ENCODE measurements at places on chromosomes 5 and 9.

- peak; percentile 13 for DNase-seq
These were observed 40.0 kb downstream of the NIM1K start for GRCh38 chr5:43231977-43232376.

GRCh38 chr5:107466233-107466769 is 204.4 kb downstream of the EFNA5 start:
- DNase-seq = no peak

DNA sequence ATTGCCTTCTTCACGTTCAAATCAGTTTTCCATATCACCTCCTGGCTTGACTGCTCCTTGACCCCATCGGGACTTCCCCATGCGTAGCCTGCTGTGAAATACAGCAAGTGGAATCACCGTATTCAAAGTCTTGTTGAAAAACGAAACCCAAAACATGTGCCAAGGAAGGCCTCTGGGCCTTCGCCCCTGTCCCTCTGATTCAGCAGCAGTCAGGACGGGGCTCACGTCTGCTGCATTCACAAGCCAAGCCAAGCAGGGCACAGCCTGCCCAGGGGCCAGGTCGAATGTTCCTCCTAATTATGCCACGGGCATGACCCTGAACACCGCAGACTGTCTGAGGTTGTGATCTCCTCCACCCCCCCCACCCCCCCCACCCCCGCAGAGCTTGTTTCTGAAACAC is 960 bp upstream of the CTNND2 start:
- DNase-seq = no peak

DNA sequence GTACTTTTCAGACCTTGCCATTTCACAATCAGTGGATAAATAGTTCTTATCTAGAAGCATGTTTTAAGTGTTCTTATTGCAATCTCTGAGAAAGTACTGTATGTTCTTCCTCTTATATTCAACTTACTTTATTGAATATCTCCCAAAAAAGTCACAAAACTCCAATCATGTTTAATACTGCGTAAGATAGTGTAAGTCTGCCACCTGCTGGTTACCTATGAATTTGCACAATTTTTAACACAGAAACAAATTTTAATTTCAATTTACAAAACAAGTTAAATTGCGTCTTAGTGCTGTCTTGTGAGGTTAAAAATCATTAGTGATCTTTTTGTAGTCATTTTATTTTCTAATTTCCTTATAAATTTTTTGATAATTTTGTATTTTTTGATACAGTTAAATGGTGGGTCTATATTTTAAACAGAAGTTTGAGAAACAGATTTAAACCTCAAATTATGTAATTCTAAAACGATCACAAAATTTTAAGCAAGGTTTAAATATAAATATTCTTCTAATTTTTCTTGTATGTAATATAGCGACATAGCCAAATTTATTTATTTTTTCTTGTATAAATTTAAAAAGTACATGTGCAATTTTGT is 115.8 kb downstream of the EMB start:
- DNase-seq = peak; percentile 68

DNA sequence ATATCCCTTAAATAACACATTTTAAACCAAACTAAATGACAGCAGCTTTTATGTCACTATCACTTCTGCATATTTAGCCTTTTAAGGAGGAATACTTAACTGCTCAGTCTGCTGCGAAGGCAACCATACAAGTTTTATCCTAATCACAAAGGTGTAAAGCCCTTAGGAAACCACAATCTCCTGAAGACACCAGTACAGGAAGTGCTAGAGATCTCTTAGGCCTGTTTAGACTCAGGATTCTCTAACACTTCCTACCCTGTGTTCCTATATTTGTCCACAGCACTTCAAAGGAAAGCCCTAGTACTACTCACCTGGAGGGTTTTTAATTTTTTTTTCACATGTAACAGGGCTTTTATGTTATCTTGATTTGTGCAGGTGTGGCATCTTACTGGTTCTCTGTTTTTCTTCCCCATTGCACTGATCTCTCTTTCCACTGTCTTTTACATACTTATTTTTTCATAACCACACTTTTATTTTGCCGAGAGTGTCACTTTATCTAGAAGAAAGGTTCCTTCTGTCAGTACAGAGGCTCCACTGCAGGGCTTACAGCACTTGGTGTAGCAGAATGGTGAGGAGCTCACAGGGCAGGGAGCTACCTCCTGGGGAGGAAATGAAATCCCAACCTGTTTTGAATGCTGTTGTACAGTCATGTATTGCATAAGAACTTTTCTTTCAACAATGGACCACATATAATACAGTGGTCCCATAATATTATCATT is 1060.6 kb upstream of the ACO1 start:
- DNase-seq = peak; percentile 49

GRCh38 chr9:87497604-87498045 is at the start of gene DAPK1:
Gene DAPK1, plus strand, starts transcription at chr9:87497867. Its CDS starts 1,211 bp downstream, at chr9:87499078.
- no peak for DNase-seq

- no peak for DNase-seq
These were observed 104.6 kb downstream of the CACNA1B start for GRCh38 chr9:137982200-137982599.

DNA sequence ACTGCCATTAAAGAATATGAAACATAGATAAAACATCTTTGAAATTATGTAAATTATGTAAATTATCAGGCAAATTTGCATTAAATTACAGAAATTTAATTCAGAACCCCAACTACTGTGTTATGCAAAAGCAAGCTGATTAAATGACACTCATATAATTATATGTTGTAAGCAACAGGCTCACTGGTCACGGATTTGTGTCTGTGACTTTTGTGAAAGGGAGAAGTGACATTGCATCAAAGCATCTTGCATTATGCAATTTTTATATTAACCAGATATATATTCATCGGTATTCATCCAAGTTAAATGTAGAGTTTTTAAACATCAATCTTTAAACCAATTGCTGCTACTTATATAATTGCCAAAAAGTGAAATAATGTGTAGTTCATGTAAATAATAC is 13.0 kb upstream of the GLIPR2 start:
- DNase-seq = no peak

DNA sequence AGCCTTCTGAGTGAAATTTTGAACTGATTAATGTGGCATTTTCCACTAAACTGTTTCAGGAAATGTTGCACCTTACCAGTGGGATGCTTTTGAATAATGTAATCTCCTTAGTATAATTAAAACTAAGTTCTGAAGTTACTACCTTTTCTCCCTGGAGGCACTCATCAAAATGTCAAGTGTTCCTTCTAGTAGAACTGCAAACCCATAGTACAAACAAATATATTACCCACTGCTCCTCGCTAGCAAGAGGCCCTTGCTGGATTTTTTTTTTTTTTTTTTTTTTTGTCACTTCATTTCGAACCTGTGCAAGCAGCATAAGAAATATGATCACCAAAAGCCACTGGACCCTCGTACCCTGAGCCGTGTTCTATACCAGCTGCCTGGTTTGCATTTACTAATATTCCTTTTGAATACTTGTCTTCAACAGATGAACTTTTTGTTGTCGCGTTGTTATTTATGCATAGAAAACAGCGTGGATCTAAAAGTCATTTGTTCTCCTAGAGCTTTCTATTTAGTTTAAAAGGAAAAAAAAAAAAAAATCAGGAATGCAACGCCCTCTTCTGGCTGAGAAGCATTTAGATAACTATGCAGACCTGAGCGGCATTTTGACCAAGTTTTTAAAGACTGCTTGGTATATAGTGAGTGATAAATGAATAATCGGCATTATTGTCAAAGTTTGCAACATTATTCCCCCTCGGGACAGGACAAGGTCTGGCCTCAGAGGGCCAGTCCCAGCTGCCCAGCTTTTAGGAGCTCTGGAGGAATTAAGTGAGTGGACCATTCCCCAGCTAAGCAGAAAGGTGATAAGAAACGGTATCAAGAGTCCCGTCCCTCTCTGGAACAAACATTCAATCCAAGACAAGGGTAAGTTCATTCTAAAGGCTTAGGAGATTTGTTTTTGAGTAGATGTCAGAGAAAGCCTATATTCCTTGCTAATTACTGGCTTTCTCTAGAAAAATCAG is 162.5 kb upstream of the KIF2A start:
- peak; percentile 6 for DNase-seq

GRCh38 chr5:110477911-110478310 is 248.6 kb downstream of the TMEM232 start:
- DNase-seq = no peak

DNA sequence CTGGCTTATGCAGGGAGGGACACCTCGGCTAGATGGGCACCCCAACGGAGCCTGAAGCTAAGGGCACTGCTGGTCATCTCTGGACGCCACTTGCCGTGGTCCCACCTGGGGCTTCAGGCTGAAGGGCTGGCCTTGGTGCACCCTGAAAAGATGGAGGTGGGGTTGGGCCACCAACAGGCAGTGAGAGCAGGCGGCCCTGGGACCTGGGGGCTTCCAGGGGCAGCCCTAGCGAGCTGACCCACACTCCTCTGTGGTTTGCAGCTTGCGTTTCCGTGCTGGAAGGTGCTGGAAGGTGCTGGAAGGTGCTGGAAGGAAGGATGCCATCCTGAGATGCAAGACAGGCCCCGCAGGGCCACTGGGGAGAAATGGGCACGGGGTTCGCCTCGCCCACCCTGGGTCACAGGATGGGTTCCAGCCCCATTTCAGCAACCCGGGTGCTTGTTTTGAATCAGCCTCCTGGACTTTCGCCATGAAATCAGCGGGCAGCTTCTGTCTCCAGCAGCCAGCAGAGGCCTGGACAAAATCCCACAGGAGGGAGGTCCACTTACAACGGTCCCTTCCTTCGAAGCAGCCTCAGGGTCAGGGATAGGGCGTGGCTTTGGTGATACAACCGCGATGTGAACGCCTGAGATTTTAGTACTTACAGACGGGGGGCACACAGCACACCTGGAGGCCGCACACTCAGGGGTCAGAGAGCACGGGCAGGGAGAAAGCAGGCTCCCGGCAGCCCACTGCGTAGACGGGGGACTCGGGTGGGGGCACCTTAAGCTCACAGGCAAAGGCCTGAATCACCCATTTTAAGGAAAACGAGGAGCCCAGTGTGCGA is 303.1 kb upstream of the IRX4 start:
- no peak for DNase-seq

DNA sequence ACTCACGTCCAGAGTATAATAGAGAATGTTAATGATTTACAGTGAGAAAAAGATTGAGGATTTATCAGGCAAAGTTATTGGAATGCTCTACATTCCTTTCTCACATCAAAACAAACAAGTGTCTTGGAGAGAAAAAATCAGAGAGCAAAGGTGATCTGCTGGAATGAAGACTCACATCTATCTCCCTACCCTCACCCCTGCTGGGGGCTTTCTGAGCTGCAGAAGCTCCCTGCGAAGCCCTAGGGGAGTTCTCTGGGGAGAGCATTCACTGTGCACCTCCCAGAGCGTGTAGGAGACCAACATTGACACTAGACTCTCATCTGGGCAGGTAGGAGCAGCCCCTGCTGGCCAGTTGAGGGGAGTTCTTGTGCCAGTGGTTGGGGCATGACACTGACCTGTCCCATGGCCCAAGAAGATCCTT is 76.6 kb upstream of the ADAMTS16 start:
- DNase-seq = no peak

DNA sequence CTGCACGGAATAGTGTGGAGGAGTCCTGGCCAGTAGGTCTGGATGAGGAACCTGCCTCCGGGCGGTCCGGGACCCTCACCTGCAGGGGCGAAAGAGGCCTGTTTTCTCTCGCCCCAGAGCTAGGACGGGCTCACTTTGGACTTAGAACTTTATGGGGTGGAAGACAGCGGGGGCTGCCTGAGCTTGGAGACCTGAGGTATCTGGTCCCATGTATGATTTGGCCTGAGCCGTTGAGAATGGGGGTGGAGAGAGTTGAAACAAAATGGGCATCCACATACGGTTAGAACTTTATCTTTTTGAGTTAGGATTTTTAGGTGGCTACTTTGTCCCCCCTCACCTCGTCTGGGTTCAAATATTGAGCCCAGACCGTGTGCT is 681 bp upstream of the ETF1 start:
- no peak for DNase-seq

DNA sequence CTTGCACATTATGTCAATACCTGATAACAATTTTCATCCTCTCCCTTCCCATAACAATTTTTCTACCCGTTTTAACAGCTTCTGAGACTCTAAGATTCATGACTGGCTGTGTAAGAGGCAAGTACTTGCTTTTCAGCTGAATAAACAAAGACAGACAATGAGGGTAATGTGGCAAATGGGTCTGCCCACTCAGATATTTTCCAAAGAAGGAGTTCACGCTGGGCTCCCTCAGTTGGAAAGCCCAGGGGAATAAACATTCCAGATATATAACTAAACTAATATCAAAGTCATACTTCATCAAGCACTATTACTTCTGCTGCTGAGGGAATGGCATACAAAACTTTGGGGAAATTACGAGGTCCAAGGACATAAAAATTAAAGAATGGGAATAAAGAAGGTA is 24.4 kb downstream of the MEGF9 start:
- DNase-seq = no peak

- no peak for DNase-seq
These were observed 94.0 kb downstream of the PHF2 start for GRCh38 chr9:93670208-93671019.

DNA sequence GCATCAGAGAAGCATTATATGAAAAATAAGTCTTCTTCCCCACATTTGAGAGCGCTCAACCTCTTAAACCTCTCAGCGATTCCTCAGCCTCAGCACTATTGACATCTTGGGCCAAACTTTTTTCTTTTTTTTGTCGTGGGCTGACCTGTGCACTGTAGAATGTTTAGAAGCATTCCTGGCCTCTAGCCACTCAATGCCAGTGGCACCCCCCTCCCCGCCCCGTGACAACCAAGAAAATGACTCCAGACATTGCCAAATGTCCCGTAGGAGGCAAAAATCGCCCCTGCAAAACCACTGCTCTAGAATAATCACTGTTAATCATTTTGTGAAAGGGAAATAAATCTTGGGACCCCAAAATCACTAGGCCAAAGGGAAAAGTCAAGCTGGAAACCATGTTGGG is 129.1 kb upstream of the BOD1 start:
- DNase-seq = no peak

DNA sequence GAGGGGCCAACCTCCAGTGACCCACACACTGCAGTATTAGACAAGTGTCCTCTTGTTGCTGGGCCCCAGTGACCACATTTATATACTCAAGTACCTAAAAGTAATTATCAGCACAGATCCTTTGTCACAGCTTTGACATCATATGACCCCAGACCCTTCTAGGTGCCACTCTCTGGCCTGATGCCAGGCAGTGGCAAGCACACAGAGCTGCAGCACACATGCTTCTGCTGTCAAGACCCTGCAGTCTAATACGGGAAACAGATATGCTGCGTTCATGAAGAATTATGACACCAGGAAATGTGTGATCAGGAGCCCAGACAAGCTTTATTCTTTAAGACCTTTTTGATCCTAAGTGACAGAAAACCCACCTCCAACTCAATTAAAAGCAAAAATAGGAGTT is 63.8 kb upstream of the AFAP1L1 start:
- DNase-seq = no peak

DNA sequence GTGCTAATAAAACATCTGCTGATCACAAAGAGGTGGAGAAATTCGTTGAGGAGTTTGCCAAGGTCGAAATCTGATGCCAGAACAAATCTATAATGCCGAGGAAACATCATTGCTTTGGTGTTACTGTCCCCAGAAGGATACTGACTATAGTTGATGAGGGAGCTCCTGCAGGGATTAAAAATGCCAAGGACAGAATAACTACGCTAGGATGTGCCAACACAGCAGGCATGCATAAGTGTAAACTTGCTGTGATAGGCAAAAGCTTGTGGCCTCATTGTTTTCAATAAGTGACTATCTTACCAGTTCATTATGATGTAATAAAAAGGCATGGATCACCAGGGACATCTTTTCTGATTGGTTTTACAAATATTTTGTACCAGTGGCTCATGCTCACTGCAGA is 66.8 kb upstream of the ADCY2 start:
- DNase-seq = no peak

- DNase-seq = no peak
These were observed 20.3 kb upstream of the TNIP1 start for GRCh38 chr5:151101151-151101550.
